ENCODE measurements at places on chromosomes 12 and 14.

DNA sequence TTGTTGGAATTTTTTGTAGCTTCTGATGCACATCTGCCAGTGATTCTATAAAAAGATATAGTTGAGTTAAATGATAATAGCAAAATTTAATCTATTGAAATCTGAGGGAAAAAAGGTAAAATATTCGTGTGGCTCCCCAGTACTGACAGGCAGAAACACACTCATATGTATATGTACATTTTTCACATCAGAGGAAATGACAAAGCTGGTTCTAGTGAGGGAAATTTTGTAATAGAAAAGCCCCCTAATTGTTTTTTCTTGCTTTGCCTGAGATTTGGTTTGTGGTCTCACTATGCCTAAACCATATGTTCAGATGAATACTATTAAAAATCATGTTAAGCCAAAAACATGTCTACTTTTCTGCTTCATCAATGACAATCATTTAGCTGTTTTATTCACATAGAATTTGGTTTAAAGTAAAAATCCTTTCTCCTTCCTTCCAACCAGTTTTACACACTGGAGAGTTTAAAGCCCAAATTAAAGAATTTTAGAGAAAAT lies 203.5 kb downstream of the ANO6 start:
- no peak for DNase-seq

- DNase-seq = no peak
Observed at GRCh38 chr12:45089411-45090075, 38.6 kb upstream of the DBX2 start.

DNA sequence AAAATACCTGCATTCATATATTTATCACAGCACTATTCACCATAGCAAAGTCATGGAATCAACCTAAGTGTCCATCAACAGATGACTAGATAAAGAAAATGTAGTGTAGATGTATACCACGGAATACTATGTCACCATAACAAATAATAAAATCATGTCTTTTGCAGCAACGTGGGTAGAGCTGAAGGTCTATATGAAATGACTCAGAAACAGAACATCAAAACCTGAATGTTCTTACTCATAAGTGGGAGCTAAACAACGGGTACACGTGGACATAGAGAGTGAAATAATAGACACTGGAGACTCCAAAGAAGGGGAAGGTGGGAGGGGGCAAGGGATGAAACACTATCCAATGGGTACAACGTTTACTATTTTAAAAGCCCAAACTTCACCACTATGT lies 37.9 kb downstream of the SLC38A1 start:
- no peak for DNase-seq

DNA sequence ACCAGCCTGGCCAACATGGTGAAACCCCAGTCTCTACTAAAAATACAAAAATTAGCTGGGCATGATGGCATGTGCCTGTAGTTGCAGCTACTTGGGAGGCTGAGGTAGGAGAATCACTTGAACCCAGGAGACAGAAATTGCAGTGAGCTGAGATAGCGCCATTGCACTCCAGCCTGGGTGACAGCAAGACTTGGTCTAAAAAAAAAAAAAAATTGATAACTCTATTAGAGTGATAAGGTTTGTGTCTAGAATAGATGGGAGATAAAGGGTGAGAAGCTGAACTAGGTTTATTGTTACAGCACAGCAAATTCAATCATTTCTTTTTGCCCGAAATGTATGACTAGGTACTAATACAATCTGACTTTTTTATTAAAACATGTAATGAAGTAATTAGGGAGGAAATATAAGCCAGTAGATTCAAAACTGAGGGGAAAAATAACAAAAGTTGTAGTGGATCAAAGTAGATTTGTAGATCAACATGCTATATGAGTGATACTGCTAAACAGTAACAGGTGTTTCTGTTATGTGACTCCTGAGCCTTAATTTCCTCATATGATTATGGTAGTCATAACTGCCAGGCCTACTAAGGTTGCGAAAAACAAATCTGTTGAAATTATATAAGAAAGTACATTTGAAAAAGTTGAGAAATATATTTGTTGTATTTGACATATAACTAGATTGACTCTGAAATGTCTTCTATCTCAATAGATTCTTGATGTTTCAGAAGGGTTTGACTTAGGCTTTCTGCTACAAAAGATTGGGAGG lies 83.6 kb downstream of the WNK1 start:
- DNase-seq = no peak

DNA sequence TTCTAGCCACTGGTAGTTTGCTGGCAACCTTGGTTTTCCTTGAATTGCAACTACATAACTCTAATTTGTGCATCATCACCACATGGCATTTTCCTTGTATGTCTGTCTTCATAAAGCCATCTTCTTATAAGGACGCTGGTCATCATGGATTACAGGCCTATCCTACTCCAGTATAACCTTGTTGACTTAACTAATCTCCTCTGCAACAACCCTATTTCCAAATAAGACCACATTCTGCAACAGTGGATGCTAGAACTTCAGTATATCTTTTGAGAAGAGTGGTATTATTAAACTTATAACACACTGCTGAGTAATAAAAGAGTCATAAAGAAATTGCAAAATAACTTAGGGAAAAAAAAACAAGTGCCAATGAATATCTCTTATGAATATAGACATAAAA lies 511.8 kb upstream of the FOXG1 start:
- no peak for DNase-seq

DNA sequence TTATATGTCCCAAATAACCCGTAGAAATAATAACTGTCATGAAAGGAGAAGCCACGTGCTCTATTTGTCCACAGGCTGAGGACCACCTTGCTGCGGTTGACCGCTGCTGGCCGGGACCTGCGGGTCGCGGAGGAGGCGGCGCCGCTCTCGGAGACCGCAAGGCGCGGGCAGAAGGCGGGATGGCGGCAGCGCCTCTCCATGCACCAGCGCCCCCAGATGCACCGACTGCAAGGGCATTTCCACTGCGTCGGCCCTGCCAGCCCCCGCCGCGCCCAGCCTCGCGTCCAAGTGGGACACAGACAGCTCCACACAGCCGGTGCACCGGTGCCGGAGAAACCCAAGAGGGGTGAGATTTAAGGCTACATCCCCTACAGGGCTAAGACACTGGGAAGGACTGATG lies 21.0 kb downstream of the RPGRIP1 start:
- DNase-seq = no peak

- no peak for DNase-seq
Observed at GRCh38 chr12:76588881-76589565, 29.5 kb upstream of the OSBPL8 start.

- DNase-seq = no peak
Observed at GRCh38 chr14:61191733-61192132, 89.4 kb downstream of the TMEM30B start.

- DNase-seq = peak; percentile 26
Observed at GRCh38 chr14:99605299-99605961, 1.4 kb upstream of the CCDC85C start.

DNA sequence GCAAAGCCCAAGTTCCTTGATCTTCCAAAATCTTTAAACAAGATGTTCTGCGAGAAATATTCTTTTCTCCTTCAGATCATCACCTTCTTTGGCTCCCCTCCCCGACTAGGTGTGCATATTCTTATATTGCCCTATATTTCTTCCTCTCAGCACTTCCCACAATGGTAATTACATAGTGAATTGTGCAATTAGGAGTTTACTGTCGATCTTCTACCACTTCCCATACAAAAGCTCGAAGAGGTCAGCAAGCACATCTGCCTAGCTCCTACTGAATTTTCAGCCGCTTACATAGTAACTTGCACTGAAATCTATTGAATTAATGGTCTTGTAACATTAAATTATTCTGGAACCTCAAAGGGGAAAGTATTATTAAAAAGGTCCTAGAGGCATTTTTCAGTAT lies 16.7 kb downstream of the OSBPL8 start:
- DNase-seq = no peak

DNA sequence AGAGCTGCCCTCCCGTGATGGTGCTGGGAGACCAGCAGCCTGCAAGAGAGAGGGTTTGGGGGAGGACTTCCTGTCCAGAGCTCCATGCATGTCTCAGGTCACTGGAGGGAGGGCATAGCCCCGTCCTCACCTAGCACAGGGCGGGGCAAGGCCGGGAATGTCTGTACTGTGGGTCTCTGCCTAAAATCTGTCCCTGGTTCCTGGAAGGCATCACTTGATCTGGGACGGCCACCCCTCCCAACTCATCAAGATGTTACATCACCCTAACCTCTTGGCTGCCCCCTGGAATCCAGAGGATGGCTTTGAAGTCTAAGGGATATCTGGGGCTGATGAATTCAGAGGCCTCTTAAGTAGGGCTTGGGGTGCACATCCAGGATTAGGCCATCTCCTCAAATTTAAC lies 37.0 kb upstream of the MEG3 start:
- DNase-seq = no peak

DNA sequence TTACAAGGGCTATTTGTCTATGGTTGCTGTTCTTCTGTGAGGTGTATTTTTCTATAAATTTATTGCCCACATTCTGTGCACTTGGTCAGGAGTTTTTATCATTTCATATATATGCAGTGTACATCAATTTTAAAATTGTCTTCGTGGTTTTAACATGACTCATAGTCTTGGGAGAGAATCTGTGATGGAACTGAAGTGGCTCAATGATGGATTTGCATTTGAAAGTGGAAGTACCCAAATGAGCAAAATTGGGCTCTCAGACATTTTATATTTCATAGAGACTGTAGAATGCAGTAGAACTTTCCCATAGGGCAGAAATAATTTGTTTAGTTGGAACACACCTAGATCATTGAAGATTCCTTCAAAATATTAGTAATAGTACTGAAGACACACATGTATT lies 1.9 kb upstream of the SCFD1 start:
- DNase-seq = no peak

DNA sequence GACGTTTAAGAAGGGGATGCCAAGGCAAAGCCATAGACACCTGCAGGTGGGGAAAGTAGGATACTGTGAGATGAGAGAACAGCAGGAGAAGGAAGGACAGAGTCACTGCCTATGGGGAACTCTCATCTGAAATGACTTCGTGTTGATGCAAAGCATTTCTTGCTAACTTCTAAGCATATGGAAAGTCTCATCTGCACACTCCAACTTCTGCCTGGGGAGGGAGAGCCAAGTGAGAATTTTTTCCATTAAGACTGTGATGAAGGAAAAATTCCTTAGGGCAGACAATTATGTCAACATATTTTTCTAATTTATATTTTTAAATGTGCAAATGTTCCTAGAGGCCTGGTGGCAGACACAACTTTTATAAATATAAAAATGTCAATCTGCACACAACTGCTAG lies 115.3 kb downstream of the IPO8 start:
- no peak for DNase-seq

GRCh38 chr12:18955594-18955993 lies 173.9 kb upstream of the PLEKHA5 start:
- no peak for DNase-seq

GRCh38 chr14:74586681-74587362 lies 25.2 kb downstream of the LTBP2 start:
- no peak for DNase-seq

GRCh38 chr12:2124466-2125023 lies 71.8 kb downstream of the CACNA1C start:
- DNase-seq = no peak

DNA sequence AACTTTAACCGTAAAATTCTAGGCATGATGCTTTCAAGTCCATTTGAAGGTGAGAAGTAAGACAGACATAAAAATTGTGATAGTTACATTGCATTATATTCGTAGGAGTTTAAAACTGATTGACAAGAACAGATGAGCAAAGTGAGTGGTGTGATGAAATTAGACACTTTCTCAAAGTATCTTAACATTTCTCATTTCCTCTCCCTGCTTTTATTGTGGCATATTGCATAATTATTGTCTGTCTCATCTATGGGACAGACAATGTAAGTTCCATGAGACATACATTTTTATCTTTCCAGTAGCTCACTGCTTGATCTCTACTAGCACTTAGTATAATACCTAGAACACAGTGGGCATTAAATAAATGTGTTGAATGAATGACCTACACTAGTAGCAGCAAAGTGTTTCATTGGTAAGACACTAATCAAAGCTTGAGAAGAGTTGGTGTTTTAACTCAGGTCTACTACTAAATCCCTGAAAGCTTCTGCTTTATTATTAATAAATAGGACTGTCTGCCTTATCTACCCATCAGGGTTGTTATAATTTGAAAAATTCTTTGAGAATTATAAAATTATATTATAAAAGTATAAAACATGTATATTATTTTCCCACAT lies 19.0 kb downstream of the A2M start:
- DNase-seq = no peak

- no peak for DNase-seq
Observed at GRCh38 chr14:83463500-83464098, 1929.9 kb upstream of the SEL1L start.

DNA sequence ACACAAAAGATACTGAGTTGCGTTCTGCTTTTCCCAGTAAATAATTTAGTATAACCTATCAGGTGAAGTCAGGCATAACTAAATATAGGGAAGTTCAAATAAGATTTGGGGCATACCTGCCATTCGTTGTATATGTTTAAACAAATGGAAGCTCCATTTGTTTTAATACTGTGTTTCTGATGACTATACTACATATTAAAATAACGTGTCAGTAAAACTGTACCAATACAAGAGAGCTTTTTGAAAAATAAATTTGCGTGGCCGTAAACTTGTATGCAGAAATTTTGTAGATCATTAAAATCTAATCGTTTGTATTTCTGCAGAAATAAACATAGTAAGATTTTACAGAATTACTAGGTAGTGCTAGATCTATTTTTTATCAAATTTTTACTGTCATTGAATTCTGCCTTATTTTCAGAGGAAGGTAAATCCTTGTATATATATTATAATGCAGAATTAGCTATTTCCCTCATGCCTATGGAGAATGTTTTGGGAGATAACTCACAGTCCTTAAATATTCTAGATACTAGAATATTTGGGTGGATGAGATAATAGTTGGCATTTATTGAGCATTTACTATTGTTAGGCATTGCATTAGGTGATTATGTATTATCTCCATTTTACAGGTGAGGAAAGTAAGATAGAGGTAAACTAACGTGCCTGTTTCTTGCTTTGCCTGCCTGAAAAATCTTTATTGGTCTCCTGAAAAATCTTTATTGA lies 1.5 kb downstream of the SCFD1 start:
- DNase-seq = no peak

- no peak for DNase-seq
Observed at GRCh38 chr12:116975779-116976393, 65.1 kb downstream of the FBXW8 start.

GRCh38 chr12:124440841-124441381 lies 126.5 kb downstream of the NCOR2 start:
- DNase-seq = no peak

GRCh38 chr14:106547735-106548434 lies 1021.5 kb downstream of the TMEM121 start:
- DNase-seq = no peak

- DNase-seq = no peak
Observed at GRCh38 chr12:8822298-8822697, at the start of gene A2ML1. Gene A2ML1 (plus strand): TSS chr12:8822621. CDS start chr12:8822652, 31 bp downstream.

- DNase-seq = no peak
Observed at GRCh38 chr12:115338566-115339294, 654.8 kb upstream of the TBX3 start.

- no peak for DNase-seq
Observed at GRCh38 chr14:95255013-95255412, 64.7 kb downstream of the CLMN start.
